GDM1 (cell line): ENCODE measurements at places on chromosomes 16 and 17.

GRCh38 chr17:80759377-80759673, 214.7 kb downstream of the RPTOR start:
- DNase-seq, result no peak

GRCh38 chr17:41666237-41666641, 22.4 kb upstream of the EIF1 start:
- DNase-seq, result no peak

- DNase-seq, result no peak
These were observed 12.2 kb downstream of the SLC13A5 start for GRCh38 chr17:6700948-6701307.

- DNase-seq, result no peak
These were observed 67.9 kb upstream of the HAS3 start for GRCh38 chr16:69037373-69038160.

GRCh38 chr16:1678500-1679098, 520 bp downstream of the JPT2 start:
- DNase-seq, result peak; percentile 9

DNA sequence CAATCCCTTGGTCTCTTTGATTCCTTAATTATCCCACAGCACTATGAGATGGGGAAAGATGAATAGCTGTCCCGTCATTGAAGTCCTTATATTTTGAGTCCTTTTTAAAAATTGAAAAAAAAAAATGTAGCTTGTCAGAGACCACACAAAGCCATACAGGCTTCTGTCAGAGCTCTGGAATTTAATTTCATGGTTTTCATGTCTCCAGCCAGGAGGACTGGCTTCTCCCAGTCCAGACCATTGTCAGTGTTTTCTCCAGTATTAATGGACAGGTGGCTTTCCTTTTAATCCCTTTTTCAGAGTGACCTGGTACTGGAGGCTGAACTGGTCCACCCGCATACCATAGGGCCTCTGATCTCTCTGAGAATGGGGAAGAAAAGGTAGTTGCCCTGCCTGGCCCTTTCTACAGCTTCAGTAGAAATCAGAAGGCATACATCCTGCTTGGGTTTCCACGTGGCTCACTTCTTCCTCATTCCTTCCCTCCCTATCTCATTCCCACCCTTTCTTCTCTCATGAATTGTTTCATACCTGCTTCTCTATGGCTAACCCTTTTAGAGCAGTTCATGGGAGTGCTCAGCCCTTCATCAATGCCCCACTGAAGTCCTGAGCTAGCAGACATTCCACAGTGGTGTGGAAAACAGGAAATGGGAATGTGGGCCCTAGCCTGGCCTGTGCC, 29.1 kb downstream of the TRIM16 start:
- no peak for DNase-seq
